Fibroblast of skin of right biceps (primary cell): ENCODE measurements at places on chromosomes 12 and 14.

DNA sequence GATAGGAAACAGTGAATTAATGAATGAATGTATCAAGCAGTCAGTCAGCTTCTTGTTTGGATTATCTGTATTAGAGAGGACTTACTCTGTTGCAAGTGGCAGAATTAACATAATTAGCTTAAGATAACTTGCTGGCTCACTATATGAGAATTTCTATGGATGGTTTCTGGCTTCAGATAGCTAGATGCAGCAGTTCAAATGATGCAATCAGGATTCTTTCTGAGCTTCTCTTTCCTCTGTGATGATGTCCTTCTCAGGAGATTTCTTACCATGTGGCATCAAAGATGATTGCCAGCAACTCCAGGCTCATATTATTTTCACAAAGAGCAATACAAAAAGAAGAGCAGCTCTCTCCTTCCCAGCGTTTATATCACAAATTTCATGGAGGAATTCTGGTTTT lies 30.7 kb downstream of the FRMD6 start:
- peak; percentile 57 for DNase-seq

DNA sequence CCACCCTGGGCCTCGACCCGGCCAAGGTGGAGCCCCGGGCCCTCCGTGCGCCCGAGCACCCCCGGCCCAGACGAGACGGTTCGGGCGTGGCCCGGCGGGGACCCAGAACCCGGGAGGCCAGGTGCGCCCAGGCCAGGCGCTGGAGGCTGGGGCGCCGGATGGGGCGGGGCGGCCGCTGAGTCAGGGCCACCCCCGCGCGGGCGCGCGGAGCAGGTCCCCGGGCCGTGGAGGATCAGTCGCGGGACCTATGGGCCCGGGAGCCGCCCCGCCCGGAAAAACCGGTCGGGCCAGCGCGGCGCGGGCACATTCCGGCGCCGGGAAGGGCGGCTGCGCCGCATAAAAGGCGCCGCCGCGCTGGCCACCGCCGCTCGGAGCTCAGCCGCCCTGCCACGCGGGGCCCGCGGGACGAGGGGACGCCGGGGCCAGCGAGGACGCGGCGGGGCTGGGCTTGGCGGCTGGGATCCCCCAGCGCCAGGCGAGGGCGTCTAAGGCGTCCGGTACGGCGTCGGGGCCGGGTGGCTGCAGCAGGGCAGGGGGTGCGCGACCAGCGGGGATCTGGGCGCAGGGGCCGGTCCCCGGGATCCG lies 21.5 kb upstream of the KIF26A start:
- no peak for DNase-seq

DNA sequence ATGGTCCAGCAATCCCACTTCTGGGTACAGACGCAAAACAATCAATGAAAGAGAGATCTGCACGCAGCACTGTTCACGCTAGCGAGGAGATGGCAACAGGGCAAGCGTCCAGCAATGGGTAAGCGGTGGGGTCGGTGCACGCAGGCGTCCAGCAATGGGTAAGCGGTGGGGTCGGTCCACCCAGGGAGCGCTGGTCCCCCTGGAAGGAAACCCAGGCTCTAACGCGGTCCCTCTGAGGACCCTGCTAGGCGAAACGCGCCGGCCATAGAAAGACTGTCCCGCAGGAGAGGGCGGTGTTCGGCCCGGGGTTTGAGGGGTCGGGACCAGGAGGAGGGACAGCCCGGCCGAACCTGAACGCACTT lies 618 bp upstream of the PGAM5 start:
- no peak for DNase-seq

DNA sequence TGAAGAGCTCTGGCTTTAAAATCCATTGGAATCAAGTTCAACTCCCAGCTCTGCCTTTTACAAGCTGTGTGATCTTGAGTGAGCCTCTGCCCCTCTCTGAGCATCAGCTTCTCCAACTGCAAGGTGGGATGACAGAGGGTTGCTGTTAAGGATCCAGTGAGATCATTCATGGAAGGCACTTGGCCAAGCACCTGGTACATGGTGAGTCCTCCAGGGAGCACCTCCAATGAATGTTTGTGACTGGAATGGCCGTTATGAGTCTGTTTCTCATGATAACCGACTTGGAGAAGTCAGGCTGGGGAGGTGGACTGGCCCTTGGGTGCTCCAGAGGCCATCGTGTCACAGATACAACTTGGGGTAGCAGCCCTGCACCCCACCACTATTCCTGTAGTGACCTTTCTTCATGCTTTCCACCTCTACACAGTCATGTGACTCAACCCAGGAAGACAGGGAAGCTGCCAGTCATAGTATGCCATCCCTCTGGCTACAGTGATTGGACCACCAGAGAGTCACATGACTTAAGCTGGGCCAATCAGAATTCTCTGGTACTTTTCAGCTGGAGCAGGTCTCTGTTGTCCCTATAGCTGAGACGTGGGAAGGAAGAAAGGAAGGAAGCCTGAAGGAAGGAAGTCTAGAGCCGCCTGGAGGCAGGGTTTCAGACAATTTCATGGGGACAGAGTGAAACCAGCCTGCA lies 146.5 kb upstream of the MYL2 start:
- DNase-seq = peak; percentile 3

DNA sequence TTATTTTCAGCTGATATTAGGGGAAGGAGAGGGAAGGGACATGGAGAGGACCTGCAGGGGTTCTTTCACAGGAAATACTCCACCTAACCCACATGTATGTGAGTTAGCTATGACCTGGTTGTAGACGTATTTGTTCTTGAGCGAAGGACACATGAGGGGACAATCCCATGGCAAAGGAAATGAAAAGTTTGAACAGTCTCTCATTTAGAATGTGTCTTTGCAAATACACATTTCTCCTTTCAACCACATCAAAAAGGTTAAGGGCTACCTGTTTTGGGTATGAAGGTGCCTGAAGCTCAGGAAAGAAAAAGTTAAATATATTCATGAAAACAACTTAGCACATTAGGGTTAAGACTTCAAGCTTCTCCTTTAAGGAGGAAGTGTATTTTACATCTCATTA lies 7.4 kb downstream of the PYGL start:
- DNase-seq = no peak

DNA sequence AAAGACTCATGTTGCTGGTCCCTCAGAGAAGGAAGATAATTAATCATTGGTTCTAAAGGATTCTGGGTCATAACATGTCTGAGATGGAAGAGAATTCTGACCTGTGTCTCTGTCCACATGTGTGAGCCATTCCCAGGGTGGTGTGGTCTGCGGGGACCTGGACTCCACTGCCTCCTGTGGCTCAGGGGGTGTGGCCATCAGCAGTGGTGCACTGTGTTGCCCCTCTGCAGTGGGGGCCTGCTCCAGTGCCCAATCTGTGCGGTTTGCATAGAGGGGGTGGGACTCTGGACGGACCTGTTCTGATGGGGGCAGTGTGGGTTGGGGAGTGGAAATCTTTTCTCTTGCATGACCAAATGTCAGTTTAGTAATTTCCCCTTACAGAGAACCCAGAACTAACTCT lies 13.5 kb downstream of the KRT85 start:
- no peak for DNase-seq

DNA sequence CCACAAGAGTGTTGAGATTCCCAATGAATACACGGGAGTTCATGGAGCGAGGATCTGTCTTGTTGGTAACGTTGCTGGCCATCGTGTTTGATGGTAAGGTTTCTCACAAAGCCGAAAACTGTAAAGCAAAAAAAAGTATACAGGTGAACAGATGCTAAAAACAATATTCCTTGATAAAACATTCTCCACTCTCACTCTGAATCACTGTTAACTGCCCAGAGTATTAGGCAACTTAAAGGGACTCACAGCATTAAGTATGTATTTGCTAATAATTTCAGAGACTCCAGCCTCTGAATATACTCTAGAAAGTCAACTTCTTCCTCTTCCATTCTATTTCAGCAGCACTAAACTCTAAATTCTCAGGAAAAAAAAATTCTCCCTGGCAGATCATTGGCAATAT lies 35.1 kb downstream of the HNRNPC start:
- no peak for DNase-seq

DNA sequence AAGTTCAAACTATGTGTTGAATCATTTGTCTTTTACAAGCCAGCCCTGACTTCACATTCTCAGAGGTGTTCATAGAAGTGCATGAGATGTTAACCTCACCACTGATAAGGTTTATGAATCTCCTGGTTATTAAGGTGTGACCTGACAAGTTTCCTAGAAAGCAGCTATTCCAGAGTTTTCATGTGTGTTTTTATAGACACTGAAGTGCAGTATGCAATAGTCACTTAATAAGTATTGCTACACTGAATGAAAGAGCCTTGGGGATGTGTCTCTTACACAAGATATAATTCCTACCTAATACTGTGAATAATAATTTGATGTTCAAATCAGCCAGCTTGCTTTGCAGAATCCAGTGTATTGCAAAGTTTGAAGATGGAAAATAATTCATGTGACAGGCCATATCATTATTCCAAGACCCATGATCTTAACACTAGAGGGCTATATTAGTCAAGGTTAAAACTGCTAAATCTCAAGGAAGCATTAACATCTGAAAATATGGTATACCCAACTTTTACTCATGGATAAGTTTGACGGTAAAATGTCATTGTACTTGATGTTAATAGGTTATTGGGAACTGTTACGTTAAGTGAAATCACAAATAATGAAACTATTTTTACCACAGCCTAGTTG lies 13.0 kb downstream of the SLC25A3 start:
- no peak for DNase-seq

GRCh38 chr12:30314506-30315100 lies 381.1 kb downstream of the IPO8 start:
- DNase-seq = no peak

DNA sequence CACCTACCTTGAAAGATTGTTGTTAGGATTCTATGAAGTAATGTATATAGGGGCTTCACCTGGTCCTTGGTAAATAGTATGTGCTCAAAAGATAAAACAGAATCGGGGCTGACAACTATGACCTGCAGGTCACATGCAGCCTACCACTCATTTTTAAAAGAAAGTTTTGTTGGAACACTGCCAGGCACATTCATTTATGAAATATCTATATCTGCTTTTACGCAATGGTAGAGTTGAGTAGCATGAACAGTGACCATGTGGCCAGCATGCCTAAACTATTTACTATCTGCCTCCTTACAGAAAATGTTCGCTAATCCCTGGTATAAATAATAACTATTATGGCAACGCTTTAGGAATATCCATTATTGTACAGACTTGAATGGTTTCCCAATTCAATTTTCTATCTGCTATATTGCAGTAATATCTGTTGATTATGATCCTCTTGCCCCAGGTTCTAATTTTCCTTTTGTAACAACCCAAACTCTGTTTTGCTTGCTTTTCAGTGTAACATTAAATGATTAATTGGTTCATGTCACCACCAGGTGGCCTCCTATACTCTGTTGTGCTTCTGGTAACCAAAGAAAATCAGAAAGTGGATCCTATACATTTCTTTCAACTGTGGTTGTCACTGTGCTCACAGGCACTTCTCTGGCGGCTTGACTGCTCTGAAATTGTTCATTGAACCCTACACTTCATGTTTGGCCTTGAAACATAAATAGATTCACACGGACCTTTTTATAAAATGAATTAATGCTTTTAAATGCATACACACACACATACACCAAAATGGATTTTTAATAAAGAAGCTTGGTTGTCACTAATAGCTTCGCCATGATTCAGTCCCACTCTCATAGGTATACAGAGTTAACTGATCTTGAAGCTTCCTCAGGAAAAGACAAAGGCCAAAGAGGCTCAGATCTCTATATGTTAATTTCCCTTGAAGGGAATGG lies 227.7 kb upstream of the NPAS3 start:
- DNase-seq = peak; percentile 62
